BE2C (cell line): ENCODE measurements at places on chromosomes 2 and 18.

DNA sequence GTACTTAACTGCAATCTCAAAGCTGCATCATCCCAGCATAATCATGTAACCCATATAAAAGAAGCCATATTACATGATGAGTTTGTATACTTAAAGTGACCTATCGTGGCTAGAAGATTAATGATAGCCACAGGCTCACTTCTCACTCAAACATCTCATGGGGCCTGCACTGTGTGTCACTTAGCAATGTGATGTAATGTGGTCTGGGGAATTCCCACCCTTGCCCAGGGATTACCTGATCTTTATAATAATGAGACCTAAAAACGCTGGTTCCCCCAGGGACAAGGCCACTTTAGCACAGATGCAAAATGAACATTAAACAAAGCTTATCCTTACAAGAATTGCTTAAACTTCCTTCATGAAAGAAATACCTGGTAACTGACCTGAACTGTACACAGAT lies 427.1 kb upstream of the CNTNAP5 start:
- no peak for DNase-seq

GRCh38 chr2:224723586-224724217 lies 7.5 kb upstream of the CCDC195 start:
- DNase-seq: no peak

DNA sequence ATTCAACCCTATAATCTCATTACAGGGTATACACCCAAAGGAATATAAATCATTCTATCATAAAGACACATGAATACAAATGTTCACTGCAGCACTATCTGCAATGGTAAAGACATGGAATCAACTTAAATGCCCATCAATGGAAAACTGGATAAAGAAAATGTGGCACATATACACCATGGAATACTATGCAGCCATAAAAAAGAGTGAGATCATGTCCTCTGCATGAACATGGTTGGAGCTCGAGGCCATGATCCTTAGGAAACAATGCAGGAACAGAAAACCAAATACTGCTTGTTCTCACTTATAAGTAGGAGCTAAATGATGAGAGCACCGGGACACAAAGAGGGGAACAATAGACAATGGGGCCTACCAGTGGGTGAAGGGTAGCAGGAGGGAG lies 88.5 kb upstream of the CD226 start:
- no peak for DNase-seq

GRCh38 chr2:186460465-186460864 lies 25.6 kb upstream of the ZC3H15 start:
- DNase-seq: no peak

- DNase-seq: no peak
Observed at GRCh38 chr2:182951948-182952663, 85.7 kb upstream of the FRZB start.

DNA sequence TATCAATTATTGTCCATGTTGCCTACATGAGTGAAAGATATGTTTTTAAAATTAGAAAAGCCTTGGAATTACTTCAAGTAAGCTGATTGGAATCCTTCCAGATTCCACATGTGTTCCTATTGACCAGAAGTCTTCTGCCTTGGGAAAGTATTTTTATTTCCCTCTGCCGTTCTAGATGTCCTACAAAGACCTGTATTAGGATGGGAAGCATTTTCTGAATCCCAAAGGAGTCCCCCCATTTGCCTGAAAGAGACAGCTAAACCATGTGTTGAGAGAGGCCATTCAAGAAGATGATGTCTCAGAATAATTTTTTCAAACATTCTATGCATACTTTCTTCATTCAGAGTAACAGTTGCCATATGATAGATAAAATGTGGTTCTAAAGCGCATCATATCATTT lies 19.0 kb upstream of the MYO1B start:
- no peak for DNase-seq

- no peak for DNase-seq
Observed at GRCh38 chr2:31240381-31241365, 6.7 kb downstream of the EHD3 start.

GRCh38 chr18:57743008-57743407 lies 60.1 kb downstream of the ATP8B1 start:
- no peak for DNase-seq

- DNase-seq: no peak
Observed at GRCh38 chr2:119475225-119475856, 43.7 kb downstream of the TMEM37 start.

- peak; percentile 58 for DNase-seq
Observed at GRCh38 chr2:26521054-26521912, 43.4 kb upstream of the OTOF start.
